ENCODE measurements at places on chromosomes 7 and 10. TPM values are rescaled to one million over a fixed set of nuclear protein-coding genes. Genes with fewer than 3 reads are reported as not detected.

SLC13A1 gene
- not detected for total RNA-seq

WNT8B gene
- total RNA-seq: 0.67 TPM

DNA sequence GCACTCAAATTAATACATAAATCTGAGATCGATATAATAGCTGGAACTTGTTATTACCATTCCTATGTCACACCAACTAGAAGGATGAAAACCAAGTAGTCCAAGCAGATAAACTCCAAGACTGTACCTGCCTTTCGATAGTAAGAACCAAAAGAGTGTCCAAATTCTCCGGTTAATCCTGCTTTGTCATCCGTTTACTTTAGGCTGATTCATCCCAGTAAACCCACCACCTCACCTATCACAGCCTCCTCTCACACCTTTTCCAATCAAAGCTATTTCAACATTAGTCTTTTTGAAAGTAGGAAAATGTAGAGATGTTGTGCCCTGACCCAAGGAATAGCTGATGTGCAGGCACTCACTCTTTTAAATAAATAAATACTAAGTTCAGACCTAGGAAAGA lies 177.2 kb downstream of the CTNNA3 start:
- no peak overlapping the region for H3K27ac ChIP-seq
- no peak for DNase-seq
- H3K4me1 ChIP-seq: no peaks in the 10 kb centered on the region
- H3K4me3 ChIP-seq: no peak overlapping the region
- no peaks in the 10 kb centered on the region for H3K27me3 ChIP-seq

DNA sequence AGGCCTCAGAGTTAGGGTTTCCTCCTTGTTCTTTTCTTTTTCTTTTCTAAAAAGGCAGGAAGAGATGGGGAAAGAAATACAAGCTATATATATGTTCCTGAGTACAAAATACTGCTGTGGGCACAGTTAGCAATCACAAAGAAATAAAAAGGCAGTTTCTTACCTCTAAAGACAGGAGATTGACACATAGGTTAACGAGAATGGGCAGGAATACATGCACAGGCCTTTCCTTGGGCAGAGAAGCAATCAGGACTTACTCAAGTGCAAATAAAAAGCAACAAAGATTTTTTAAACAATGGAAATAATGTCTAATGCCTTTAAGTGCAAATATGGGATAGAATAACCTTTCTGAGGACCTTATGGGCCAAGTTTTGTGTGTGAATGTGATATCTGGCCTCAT lies 119.5 kb upstream of the AGK start:
- no peak for DNase-seq
- no peak overlapping the region for H3K4me3 ChIP-seq
- H3K36me3 ChIP-seq: no peaks in the 10 kb centered on the region

GRCh38 chr7:130929896-130930659 lies 196.1 kb upstream of the KLF14 start:
- no peak overlapping the region for H3K4me3 ChIP-seq
- H3K36me3 ChIP-seq: no peaks in the 10 kb centered on the region
- DNase-seq: no peak
- H3K27me3 ChIP-seq: no peaks in the 10 kb centered on the region
- H3K27ac ChIP-seq: no peak overlapping the region

CDC14C gene
- total RNA-seq: not detected

- H3K36me3 ChIP-seq: no peaks in the 10 kb centered on the region
- peak overlapping the region; percentile 84 for H3K4me3 ChIP-seq
- no peak for DNase-seq
- no peaks in the 10 kb centered on the region for H3K27me3 ChIP-seq
These were observed 370 bp downstream of the TMEM60 start for GRCh38 chr7:77797734-77798393.

- peak overlapping the region; percentile 11 for H3K4me3 ChIP-seq
- H3K27ac ChIP-seq: no peak overlapping the region
- no peaks in the 10 kb centered on the region for H3K36me3 ChIP-seq
- DNase-seq: no peak
- H3K27me3 ChIP-seq: no peaks in the 10 kb centered on the region
- H3K4me1 ChIP-seq: peaks cover 10% of the 10 kb centered on the region
These were observed 520.6 kb downstream of the GALNT17 start for GRCh38 chr7:71652510-71652909.

GRCh38 chr10:5634918-5635317 lies 31.5 kb downstream of the ASB13 start:
- no peaks in the 10 kb centered on the region for H3K4me1 ChIP-seq
- DNase-seq: no peak
- no peaks in the 10 kb centered on the region for H3K27me3 ChIP-seq
- H3K27ac ChIP-seq: no peak overlapping the region

DNA sequence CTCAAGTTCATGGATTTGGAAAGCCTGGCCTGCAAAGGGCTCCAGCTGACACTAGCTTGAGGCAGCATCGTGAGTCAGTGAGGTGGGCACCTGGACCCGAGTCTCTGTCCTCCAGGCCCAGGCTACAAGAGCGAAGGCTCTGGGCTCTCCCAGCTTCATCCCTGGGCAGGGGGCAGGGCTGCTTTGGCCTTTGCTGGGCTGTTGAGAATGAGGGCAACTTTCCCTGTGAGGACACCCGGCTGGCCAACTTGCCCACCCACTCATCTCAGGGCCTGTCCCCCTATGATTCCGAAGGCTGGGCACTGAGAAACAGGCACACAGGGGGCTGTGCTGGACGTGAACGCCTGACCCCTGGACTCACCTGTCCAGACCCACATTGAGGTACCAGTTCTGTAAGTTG lies 24.4 kb downstream of the LDB3 start:
- peaks cover 5% of the 10 kb centered on the region for H3K4me1 ChIP-seq
- no peaks in the 10 kb centered on the region for H3K36me3 ChIP-seq
- H3K27ac ChIP-seq: no peak overlapping the region
- no peak for DNase-seq
- no peak overlapping the region for H3K4me3 ChIP-seq
- H3K27me3 ChIP-seq: no peaks in the 10 kb centered on the region

- H3K36me3 ChIP-seq: no peaks in the 10 kb centered on the region
- H3K27me3 ChIP-seq: no peaks in the 10 kb centered on the region
- H3K4me3 ChIP-seq: no peak overlapping the region
- DNase-seq: no peak
- no peaks in the 10 kb centered on the region for H3K4me1 ChIP-seq
These were observed 74.3 kb upstream of the TOMM7 start for GRCh38 chr7:22896917-22897316.

DNA sequence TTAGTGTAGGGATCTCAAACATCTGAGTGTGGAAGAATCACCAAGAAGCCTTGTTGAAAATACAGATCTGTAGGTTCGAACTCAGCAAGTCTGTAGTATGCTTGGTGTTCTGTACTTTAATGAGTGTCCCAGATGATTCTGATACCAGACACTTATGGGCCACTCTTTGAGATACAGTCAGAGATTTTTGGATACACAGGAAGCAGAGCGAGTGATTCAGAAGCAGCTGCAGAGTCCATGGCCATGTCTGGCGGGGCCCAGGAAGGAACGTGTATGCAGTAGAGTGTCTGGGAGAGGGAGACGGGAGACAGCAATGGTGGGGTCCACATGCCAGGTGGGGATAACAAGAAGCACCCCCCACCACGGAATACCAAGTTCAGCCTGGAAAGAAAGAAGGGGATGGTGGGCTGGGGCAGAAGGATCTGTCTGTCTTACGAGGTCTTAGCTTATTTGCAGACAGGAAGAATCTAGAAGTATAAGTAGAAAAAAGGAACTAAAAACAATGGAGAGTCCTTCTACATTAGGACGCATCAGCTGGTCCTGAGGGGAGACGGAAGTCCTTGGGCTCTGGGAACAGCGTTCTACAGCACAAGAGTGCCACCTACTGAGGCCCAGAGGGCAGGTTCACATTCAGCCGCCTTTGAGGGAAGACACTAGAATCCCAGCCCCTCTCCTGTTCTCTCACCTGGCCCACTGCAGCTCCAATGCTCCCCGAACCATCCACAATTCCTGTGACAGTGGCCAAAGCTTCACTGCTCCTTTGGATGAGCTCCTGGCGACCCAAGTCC lies 55.4 kb downstream of the SLC37A3 start:
- DNase-seq: peak; percentile 57
- H3K36me3 ChIP-seq: peaks cover 42% of the 10 kb centered on the region
- no peaks in the 10 kb centered on the region for H3K27me3 ChIP-seq

GRCh38 chr7:9013940-9014339 lies 580.5 kb downstream of the NXPH1 start:
- no peaks in the 10 kb centered on the region for H3K36me3 ChIP-seq
- H3K27me3 ChIP-seq: no peaks in the 10 kb centered on the region
- DNase-seq: peak; percentile 25
- H3K27ac ChIP-seq: peak overlapping the region; percentile 62

GRID2IP gene
- total RNA-seq: 1.0 TPM

DNA sequence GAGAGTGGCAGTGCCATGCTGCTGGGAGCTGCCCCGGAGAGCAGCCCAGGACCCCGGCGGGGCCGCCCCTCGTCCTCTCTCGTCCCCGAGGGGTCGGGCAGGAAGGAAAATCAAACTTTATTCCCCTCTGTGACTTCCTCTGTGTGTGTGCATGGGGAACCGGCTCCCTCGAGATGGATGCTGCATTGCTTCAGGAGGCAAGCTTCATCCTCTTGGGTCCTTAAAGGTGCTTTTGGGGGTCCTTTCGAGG lies 726 bp downstream of the MCU start:
- H3K27me3 ChIP-seq: no peaks in the 10 kb centered on the region
- H3K27ac ChIP-seq: peak overlapping the region; percentile 21
- H3K4me1 ChIP-seq: no peaks in the 10 kb centered on the region
- peak overlapping the region; percentile 96 for H3K4me3 ChIP-seq
- H3K36me3 ChIP-seq: no peaks in the 10 kb centered on the region
- no peak for DNase-seq

- H3K27me3 ChIP-seq: no peaks in the 10 kb centered on the region
- no peak for DNase-seq
- no peak overlapping the region for H3K27ac ChIP-seq
- H3K4me3 ChIP-seq: no peak overlapping the region
These were observed 368.9 kb downstream of the SORCS1 start for GRCh38 chr10:106795619-106796018.

IGFBP3 gene
- total RNA-seq: 5.5 TPM

- no peaks in the 10 kb centered on the region for H3K27me3 ChIP-seq
- no peak overlapping the region for H3K27ac ChIP-seq
- peak overlapping the region; percentile 10 for H3K4me3 ChIP-seq
- no peaks in the 10 kb centered on the region for H3K36me3 ChIP-seq
- DNase-seq: peak; percentile 52
These were observed 63.7 kb upstream of the AUTS2 start for GRCh38 chr7:69534461-69535041.

GRCh38 chr7:45701701-45702510 lies 127.7 kb downstream of the ADCY1 start:
- no peak overlapping the region for H3K27ac ChIP-seq
- H3K4me1 ChIP-seq: no peaks in the 10 kb centered on the region
- DNase-seq: no peak
- no peaks in the 10 kb centered on the region for H3K36me3 ChIP-seq
- no peaks in the 10 kb centered on the region for H3K27me3 ChIP-seq

DNA sequence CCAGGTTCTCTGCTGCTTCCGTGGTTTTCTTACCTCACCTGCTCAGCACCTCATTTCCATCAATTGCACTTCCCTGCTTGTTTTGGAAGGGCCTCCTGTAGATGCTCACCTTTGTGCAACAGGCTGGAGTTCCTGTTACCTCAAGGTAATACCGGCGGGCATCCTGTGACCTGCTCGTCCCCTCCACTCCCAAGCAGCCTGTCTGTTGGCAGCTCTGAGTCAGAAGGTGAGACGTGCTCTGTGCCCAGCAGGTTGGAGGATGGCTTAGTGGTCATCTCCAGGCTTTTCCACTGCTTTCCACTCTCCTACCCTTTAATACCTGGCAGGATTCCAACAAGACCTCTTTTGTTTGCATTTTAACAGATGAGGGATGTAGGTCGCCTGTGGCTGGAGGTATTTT lies 86.0 kb downstream of the CAMK1D start:
- no peak for DNase-seq
- H3K36me3 ChIP-seq: no peaks in the 10 kb centered on the region
- H3K4me1 ChIP-seq: no peaks in the 10 kb centered on the region
- no peak overlapping the region for H3K4me3 ChIP-seq

ABCA13 gene
- 0.13 TPM for total RNA-seq

DNA sequence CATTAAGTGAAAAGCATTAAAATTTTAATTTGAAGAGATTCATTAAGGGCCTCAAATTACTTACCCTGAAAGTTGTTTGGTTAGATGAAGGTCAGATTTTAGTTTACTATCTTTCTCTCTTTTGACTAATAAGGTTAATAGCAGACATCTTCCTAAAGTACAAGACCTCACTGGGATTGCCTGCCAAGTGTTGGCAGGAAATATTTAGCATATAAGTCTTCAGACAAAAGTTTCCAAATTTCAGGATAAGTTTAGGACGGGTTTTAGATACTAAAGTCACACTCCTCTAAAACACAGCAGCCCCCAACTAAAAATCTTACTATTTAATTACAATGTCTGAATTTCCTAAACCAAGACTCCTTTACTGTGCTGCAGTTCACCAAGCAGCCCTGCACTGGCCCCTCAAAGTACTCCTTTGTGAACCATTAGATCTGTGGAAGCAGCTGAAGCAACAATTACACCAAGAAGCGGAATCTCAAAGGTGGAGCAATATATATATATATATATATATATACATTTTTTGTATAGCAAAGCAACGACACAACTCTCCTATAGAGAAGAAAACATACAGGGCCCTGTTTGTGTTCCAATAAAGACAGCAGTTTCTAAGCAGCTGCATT lies 91.2 kb upstream of the KCNIP2 start:
- H3K4me3 ChIP-seq: no peak overlapping the region
- no peak overlapping the region for H3K27ac ChIP-seq
- H3K36me3 ChIP-seq: no peaks in the 10 kb centered on the region
- no peaks in the 10 kb centered on the region for H3K4me1 ChIP-seq

BZW2 gene
- 103 TPM for total RNA-seq

DNA sequence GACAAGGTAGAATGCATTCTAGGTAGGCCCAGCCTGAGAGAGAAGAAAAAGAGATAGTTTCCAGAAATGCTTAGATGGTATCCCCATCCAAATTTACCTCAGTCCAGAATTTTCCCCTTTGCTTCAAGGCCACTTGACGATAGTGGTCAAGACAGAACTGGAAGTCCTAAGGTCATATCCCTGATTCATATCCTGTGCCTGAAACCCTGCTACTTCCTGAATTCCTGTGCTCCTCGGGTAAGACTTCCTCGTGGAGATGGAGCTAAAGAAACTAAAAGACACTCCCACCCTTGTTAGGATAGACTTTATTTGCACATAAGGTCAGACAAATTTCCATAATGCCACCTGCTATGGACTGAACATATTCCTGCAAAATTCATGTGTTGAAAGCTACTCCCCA lies 175.9 kb downstream of the EVX1 start:
- H3K36me3 ChIP-seq: no peaks in the 10 kb centered on the region
- no peaks in the 10 kb centered on the region for H3K4me1 ChIP-seq
- H3K27me3 ChIP-seq: no peaks in the 10 kb centered on the region

DNA sequence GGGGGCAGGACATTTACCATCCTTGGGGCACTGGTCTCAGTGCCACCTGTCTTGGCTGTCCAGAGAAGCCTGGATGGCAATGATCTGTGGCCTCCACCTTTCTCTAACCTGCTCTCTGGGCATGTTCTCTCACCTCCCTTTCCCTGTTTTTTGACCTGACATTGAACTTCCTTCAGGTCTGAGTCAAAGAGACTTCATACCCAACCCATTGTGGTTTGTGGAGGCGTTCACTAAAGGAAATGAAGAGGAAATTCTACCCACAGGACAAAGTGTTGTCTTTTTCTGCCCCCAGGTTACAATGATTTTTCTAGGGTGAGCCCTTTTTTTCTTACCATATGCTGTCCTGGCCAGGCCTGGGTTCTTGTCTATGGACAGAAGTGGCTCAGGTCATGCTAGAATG lies 76.6 kb downstream of the CYP26A1 start:
- no peak overlapping the region for H3K27ac ChIP-seq
- 0 out of 2 replicates have a peak, but pooled peaks cover 6% of the 10 kb centered on the region for H3K4me1 ChIP-seq
- H3K4me3 ChIP-seq: no peak overlapping the region
- no peaks in the 10 kb centered on the region for H3K36me3 ChIP-seq
- DNase-seq: no peak
- H3K27me3 ChIP-seq: no peaks in the 10 kb centered on the region

- H3K36me3 ChIP-seq: no peaks in the 10 kb centered on the region
- DNase-seq: no peak
These were observed 20.4 kb upstream of the RHBDD2 start for GRCh38 chr7:75858410-75858809.
